Nephron progenitor cell (in vitro differentiated cells): ENCODE measurements at places on chromosomes 5 and 9.

DNA sequence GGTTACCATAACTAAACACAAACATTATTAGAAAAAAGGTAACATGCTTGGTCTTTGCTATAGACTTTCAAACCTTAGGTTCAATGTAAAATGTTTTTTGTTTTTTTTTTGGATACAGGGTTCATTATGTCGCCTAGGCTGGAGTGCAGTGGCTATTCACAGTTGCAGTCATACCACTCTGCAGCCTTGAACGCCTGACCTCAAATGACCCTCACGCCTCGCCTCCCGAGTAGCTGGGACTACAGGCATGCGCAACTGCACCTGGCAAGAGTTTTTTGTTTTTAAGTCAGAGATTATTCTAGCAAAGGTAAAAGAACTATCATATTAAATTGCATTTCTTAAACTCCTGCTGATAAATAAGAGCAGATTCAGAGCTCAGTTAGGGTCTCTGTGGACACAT lies 55.1 kb upstream of the NR5A1 start:
- DNase-seq = peak; percentile 36
- peak overlapping the region; percentile 61 for H3K27ac ChIP-seq
- peaks cover 33% of the 10 kb centered on the region for H3K4me1 ChIP-seq
- no peaks in the 10 kb centered on the region for H3K27me3 ChIP-seq

- H3K4me1 ChIP-seq = peaks cover 40% of the 10 kb centered on the region
- peaks cover 45% of the 10 kb centered on the region for H3K36me3 ChIP-seq
- H3K27me3 ChIP-seq = no peaks in the 10 kb centered on the region
- peak; percentile 41 for DNase-seq
- peak overlapping the region; percentile 92 for H3K4me3 ChIP-seq
Observed at GRCh38 chr9:127451858-127452656, 747 bp downstream of the LRSAM1 start.

DNA sequence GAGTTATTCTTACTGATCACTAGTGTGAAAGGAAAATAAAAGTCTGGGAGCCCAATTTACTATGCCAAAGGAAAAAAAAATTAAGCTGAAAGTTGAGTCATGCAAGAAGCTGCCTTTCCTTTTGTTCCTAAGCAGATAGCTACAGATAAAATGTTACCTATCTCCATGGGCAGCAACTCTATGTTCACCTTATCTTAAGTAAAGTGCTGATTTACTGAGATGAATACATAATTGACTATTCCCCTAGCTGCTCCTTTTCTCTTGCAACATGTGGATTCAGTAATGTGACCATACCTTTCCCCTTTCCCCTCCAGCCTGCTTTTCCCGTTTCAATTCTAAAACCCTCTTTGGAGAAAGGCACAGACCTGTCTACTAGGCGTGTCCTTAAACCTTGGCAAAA lies 62.7 kb upstream of the NR5A1 start:
- peaks cover 74% of the 10 kb centered on the region for H3K4me1 ChIP-seq
- H3K4me3 ChIP-seq = no peak overlapping the region
- peak overlapping the region; percentile 95 for H3K27ac ChIP-seq
- no peak for DNase-seq

DNA sequence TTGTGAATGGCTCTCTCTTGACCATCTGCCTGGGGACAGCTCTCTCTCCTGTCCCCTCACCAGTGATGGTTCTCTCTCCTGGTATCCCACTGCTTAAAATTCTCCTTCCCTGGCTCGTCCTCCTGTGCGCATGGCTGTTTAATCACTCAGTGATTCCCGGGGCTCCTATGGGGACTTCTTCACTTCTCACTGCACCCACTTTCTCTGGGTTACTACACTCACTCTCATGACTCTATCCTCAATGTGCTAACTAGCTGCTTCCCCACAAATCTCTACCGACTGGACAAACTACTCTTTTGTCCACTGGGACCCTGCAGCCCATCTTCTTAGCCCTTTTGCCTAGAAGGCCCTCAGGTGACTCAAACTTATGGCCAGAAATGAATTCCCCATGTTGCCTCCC lies 89.1 kb upstream of the TBC1D2 start:
- peaks cover 25% of the 10 kb centered on the region for H3K27me3 ChIP-seq
- no peak overlapping the region for H3K4me3 ChIP-seq
- no peak overlapping the region for H3K27ac ChIP-seq
- no peaks in the 10 kb centered on the region for H3K4me1 ChIP-seq

GRCh38 chr5:55232985-55233928 lies at the start of gene CCNO:
Gene CCNO, minus strand, starts transcription at chr5:55233608. Its CDS starts 85 bp downstream, at chr5:55233523.
- H3K27ac ChIP-seq = peak within 1 kb of the TSS; percentile 54
- H3K4me1 ChIP-seq = peaks cover 31% of the 10 kb centered on the region
- peak within 1 kb of the TSS; percentile 89 for H3K4me3 ChIP-seq
- H3K27me3 ChIP-seq = peaks cover 89% of the 10 kb centered on the region

DNA sequence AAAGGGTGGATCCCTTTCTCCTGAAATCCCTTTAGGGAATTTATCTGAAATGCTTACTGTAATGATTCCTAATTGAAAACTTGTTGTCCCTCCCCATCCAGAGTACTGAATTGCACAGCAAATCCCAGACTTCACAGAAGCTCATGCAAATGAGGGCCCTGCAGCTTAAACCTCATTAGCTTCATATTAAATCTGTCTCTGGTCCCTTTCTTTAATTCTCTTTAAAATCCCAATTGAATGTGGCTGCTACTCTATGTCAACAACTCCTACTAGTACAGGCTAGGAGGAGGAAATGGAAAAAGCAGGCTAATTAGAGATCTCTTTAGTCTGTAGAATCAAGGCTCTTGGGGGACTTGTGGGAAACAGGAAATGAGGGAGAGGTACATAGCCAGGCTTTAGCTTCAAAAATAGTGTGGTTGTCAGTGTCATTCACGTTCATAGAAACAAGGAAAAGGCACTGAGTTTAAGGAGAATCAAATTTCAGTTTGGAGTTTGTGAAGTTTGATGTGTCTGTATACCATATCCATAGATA lies 191.3 kb upstream of the PRDM9 start:
- DNase-seq = no peak
- no peak overlapping the region for H3K27ac ChIP-seq
- no peaks in the 10 kb centered on the region for H3K4me1 ChIP-seq
- H3K4me3 ChIP-seq = no peak overlapping the region

DNA sequence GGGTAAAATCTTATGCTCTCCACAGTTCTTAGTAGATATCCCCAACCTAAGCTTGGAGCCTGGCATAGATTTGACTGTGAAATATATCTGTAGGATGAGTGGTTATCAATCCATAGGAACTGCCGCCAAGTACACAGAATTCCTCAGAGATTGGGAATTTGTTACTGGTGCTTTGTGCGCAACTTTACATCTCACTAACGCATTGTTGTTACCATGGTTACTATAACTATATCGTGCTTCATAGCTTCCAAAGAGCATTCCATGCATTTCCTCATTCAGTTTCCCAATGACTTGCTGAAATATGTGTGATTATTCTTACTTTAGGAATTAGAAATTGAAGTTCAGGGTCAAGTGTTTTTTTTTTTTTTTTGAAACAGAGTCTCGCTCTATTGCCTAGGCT lies 9.5 kb upstream of the GGTA1 start:
- H3K27me3 ChIP-seq = peaks cover 52% of the 10 kb centered on the region
- H3K27ac ChIP-seq = no peak overlapping the region
- no peaks in the 10 kb centered on the region for H3K36me3 ChIP-seq
- no peak overlapping the region for H3K4me3 ChIP-seq
- no peak for DNase-seq

- peaks cover 5% of the 10 kb centered on the region for H3K27me3 ChIP-seq
- H3K27ac ChIP-seq = no peak overlapping the region
- no peak for DNase-seq
- peaks cover 49% of the 10 kb centered on the region for H3K36me3 ChIP-seq
- H3K4me3 ChIP-seq = no peak overlapping the region
Observed at GRCh38 chr9:126472198-126472947, 141.4 kb upstream of the LMX1B start.

- H3K4me3 ChIP-seq = peak overlapping the region; percentile 78
- no peaks in the 10 kb centered on the region for H3K27me3 ChIP-seq
- DNase-seq = no peak
- no peak overlapping the region for H3K27ac ChIP-seq
- peaks cover 15% of the 10 kb centered on the region for H3K36me3 ChIP-seq
- H3K4me1 ChIP-seq = peaks cover 56% of the 10 kb centered on the region
Observed at GRCh38 chr5:54517174-54517511, 416 bp upstream of the SNX18 start.

DNA sequence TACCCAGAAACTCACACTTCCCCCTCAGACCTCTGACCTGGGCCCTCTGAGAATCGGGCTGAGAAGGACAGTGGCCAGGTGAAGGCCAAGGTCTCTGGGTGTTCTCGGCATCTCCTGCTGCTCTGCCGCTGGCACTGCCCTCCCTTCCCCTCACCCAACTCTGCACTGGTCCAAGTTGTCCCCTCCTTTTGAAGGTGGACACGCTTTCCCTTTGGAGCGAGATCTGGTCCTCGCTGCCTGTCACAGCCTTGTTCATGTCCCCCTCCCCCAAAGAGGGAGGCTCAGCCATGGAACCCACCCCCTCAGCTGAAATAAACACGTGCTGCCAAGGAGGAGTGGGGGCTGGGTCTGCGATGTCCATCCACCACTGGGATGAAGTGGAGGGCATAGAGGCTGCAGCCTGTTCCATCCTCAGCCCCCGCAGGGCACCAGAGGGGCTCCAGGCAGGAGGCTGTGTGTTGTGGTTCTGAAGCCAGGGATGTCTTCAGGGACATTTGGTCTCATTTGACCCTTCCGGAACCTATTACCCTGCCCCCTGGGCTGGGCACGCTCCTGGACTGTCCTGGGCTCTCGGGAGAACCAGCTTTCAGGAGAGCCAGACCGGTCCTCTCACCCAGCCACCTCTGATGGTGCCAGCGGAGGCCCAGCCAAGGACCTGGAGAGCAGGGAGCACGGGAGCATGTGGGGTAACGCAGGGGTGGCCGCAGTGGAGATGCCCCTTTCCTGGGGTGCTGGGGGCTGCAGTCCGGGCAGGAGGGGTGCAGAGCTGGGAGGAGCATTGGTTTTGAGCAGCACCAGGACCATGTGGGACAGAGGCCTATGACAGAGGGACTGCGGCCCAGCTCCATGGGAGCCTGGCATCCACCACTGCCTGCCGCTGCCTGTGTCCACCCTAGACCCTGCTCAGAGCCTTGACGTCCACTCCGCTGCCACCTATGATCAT lies 4.7 kb upstream of the LCN2 start:
- peaks cover 5% of the 10 kb centered on the region for H3K27me3 ChIP-seq
- no peak overlapping the region for H3K4me3 ChIP-seq
- peaks cover 40% of the 10 kb centered on the region for H3K4me1 ChIP-seq
- H3K36me3 ChIP-seq = no peaks in the 10 kb centered on the region

GRCh38 chr9:125103770-125104460 lies 39.4 kb downstream of the SCAI start:
- no peak overlapping the region for H3K27ac ChIP-seq
- H3K36me3 ChIP-seq = no peaks in the 10 kb centered on the region
- no peak overlapping the region for H3K4me3 ChIP-seq
- H3K4me1 ChIP-seq = no peaks in the 10 kb centered on the region
- DNase-seq = no peak

GRCh38 chr9:124906966-124907365 lies 33.9 kb downstream of the GOLGA1 start:
- no peak overlapping the region for H3K4me3 ChIP-seq
- no peaks in the 10 kb centered on the region for H3K27me3 ChIP-seq
- H3K36me3 ChIP-seq = peaks cover 58% of the 10 kb centered on the region
- H3K27ac ChIP-seq = no peak overlapping the region
- no peak for DNase-seq

DNA sequence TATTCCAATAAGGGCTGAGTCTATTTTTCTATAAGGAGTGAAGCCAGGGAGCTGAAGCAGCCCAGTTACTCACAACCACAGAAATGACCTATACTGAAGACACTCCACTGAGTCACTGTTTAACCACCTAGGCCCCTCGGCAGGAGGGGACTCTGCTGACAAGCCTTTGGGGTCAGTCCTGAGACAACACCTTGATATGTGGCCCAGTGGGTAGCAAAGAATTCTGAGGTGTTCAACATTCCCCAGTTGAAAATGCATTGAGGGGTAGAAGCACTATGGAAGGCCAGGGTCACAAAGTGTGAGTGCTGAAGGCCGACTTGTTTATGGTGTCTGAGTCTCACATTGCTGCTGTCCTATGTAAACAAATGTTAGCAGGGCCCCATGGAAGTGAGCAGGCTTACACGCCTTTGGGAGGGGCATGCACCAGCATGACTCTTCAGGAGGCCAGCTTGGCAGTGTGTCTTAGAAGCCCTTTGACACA lies 112.6 kb upstream of the NFIL3 start:
- H3K27ac ChIP-seq = peak overlapping the region; percentile 59
- no peaks in the 10 kb centered on the region for H3K36me3 ChIP-seq
- peak; percentile 44 for DNase-seq
- H3K27me3 ChIP-seq = peaks cover 22% of the 10 kb centered on the region

- no peaks in the 10 kb centered on the region for H3K36me3 ChIP-seq
- no peak overlapping the region for H3K4me3 ChIP-seq
- peaks cover 3% of the 10 kb centered on the region for H3K27me3 ChIP-seq
- H3K4me1 ChIP-seq = no peaks in the 10 kb centered on the region
Observed at GRCh38 chr5:24065779-24066178, 558.4 kb downstream of the PRDM9 start.

GRCh38 chr9:131111854-131112311 lies 13.5 kb upstream of the NUP214 start:
- DNase-seq = peak; percentile 23
- H3K4me3 ChIP-seq = no peak overlapping the region
- no peak overlapping the region for H3K27ac ChIP-seq
- H3K36me3 ChIP-seq = peaks cover 20% of the 10 kb centered on the region

DNA sequence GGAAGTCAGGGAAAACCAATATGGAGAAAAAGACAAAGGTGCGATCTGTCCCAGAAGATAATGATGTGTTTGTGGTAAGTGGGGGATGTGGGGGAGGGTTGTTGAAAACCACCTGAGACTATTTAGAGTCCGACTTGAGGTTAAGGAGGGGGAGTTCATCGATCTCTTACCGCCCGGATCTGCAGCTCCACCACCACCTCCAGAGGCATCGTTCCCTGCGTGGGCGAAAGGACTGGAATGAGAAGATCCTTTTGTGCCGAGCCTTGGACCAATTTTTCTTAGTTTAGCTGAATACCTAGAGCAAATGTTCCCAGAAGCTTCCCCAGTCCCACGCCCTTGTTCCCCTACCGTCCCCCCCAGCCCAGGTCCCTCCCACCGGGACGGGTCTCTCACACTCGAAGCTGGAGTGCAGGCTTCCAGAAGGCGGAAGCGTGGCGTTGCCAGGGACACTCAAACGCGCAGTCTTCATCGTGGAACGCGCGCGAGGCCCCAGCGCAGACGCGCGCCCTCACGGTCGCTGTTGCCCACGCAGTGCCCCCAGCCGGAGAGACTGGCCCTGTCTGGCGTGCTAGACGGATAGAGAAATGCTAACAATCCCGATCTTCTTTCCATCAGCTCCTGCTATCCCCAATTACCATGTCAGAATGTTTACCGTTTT lies at the start of gene SPATA6L:
Gene SPATA6L, minus strand, starts transcription at position 439 of the 658 bp plus-strand sequence. Its CDS starts 230 bp downstream, at position 209.
- H3K36me3 ChIP-seq = no peaks in the 10 kb centered on the region
- H3K4me3 ChIP-seq = peak within 1 kb of the TSS; percentile 83
- no peak within 1 kb of the TSS for H3K27ac ChIP-seq
- H3K4me1 ChIP-seq = peaks cover 47% of the 10 kb centered on the region

DNA sequence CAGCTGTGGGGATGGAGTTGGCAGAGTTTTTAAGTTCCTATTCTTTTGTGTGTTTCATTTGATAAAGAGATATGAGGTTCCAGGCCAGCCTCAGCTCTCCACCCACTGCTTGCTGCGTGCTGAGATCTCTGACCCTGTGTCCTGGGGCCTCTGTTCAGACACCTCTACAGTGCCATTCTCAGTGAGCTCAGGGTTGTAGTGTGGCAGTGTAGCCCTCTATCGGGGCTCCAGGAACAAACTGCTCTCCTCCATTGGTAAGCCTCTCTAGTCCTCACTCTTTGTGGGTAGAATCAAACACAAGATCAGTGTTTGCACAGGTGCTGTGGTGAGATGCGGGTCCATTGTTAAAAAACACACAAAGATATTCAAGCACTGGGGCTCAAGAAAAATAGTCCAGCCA lies 386.6 kb upstream of the RPS23 start:
- H3K27me3 ChIP-seq = no peaks in the 10 kb centered on the region
- H3K4me1 ChIP-seq = peaks cover 6% of the 10 kb centered on the region
- no peak overlapping the region for H3K27ac ChIP-seq
- no peak overlapping the region for H3K4me3 ChIP-seq
